ENCODE measurements at places on chromosomes 11 and 22.

DNA sequence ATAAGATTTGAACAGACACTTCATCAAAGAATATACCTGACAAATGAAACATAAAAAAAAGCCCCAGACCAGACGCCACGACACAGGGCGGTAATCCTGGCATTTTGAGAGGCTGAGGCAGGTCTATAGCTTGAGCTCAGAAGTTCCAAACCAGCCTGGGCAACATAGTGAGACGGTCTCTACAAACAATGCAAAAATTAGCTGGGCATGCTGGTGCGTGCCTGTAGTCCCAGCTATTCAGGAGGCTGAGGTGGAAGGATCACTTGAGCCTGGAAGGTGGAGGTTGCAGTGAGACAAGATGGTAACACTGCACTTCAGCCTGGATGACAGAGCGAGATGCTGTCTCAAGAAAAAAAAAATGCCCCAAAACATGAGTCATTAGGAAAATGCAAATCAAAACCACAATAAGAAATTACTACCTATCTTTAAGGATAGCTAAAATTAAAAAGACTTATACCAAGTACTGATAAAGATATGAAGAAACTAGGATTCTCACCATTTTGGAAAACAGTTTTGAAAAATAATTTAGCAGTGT is 91.7 kb upstream of the GRAMD1B start:
- no peak for ATAC-seq

DNA sequence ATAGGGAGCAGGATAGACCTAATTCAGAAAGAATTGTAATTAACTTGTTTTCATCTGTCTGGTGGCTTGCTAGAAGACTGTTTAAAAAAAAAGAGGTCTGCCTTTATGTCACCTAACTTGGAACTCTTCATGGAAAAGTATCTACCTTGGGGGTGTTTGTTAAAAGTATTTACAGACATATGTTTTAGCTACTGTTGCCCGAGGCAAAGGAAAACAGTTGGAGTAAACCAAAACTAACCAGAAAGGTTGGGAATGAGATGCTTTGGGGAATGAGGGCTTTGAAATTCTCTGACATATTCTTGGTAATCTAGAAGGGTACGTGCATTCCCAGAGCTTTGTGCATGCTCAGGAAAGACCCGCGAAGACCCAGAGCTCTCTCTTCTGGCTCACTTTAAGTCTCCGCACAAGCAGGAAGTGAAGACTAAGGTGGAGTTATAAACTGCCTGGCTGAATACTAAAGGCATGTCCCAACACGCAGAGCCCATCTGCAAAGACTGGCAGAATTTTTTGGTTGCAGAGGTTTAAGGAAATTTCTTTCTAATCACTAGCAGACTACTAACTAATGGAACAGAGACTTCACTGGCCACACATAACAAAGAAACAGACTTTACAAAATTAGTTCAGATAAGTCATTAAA is 33.2 kb downstream of the HIKESHI start:
- ATAC-seq, result no peak

- no peak for ATAC-seq
Observed at GRCh38 chr11:68658661-68659060, 25.7 kb upstream of the GAL start.

GRCh38 chr22:32897400-32897799 is 95.9 kb downstream of the TIMP3 start:
- ATAC-seq, result no peak

DNA sequence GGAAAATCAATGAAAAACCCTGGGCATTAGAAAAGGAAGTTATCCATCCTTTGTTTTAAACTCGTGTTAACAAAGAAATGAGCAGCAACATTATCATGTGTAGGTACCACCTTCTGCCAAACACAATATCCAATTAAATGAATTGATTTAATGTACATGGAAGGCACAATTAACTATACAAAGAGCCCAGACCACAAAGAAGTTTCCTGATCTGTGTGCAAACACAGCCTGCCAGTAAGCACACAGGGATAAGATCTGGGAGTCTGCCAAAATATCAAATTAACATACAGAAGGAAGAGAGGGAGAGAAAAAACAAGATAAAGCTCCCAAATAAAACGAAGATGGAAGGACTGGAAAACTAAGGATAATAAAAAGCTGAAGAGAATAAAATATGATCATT is 54.1 kb upstream of the SLC25A1 start:
- ATAC-seq, result no peak

GRCh38 chr11:87954476-87954875 is 220.8 kb downstream of the RAB38 start:
- no peak for ATAC-seq

GRCh38 chr22:35995772-35996171 is 32.9 kb downstream of the RBFOX2 start:
- ATAC-seq, result peak; percentile 94

DNA sequence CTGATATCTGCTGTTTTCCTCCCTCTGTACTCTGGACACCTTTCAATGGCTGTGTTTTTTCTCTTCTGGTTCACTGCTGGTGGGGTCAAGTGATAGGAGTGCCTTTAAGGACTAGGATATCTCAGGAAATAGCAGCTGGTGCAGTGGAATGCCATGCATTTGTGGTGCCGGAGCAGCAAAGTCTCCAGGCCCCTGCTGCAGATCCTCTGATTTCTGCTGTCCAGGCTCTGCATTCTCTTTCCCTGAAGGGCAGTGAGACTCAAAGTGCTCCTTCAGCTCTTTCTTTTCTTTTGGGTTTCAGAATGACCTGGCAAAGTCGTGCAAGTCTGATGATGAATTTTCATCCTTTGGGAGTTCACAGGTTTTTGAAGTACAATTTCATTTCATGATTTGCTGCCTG is 774.3 kb downstream of the FAM181B start:
- ATAC-seq, result no peak

DNA sequence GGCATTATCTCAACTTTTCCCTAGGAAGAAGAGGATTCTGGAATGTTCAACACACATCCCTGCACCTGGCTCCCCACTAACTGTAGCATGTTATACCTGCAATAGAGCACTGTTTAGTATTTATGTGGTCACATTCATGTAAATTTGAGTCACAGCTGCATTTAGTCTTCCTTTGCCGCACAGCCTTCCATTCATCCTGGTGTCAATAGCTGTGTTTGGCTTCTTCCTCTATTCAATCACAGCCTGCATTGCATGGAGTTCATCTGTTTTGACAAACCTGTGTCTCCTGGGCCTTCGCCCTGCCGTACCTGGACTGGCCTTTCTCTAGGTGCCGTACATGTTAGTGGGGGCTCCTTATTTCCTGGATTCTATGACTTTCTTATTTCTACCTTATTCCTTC is 4.1 kb upstream of the C22orf39 start:
- no peak for ATAC-seq

DNA sequence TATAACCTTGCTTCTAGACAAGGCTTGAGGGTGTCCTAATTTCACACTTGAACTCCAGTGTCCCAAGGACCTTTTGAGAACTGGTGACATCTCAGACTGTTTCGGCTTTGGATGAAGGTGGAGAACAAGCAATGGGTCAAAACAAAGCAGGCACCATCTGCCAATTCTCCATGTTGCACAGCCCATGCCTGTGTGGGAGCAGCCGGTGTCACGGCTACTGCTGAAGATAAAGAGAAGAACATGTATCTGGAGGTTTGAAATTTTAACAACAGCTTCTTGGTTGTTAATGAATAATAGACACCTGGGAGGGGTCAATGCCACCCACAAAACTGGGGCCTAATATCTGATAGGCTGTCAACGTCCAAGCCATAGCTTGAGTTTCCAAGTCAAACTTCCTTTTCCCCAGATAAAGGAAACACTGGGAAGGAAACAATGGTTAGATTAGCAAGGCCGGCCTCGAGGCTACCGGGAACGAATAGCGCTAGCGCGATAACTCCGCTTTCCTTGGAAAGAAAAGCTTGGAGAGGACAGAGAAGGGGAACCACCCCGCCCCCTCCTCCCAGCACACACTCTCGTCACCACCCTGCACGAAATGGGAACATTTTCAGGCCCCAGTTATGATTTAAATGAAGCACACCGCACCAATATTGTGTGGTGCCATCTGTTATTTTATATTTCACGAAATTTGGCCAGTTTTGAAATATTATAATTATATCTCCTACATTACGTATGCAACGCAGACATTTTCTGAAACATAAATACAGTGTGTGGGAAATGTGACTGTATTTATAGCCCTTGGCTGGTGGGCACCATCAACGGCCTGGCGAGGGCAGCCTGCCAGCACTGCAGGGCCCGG is 21.8 kb upstream of the OPCML start:
- no peak for ATAC-seq

- ATAC-seq, result peak; percentile 81
Observed at GRCh38 chr11:133064152-133064877, 468.0 kb downstream of the OPCML start.
